ENCODE measurements at places on chromosomes 1 and 21. TPM values are rescaled to one million over a fixed set of nuclear protein-coding genes. Genes with fewer than 3 reads are reported as not detected.

GRCh38 chr1:180228648-180229482 lies 1.2 kb upstream of the LHX4 start:
- H3K4me1 ChIP-seq, result peaks cover 48% of the 10 kb centered on the region
- peaks cover 10% of the 10 kb centered on the region for H3K27me3 ChIP-seq
- H3K4me3 ChIP-seq, result peak overlapping the region; percentile 58
- no peak overlapping the region for H3K27ac ChIP-seq
- H3K36me3 ChIP-seq, result no peaks in the 10 kb centered on the region
- DNase-seq, result no peak

DNA sequence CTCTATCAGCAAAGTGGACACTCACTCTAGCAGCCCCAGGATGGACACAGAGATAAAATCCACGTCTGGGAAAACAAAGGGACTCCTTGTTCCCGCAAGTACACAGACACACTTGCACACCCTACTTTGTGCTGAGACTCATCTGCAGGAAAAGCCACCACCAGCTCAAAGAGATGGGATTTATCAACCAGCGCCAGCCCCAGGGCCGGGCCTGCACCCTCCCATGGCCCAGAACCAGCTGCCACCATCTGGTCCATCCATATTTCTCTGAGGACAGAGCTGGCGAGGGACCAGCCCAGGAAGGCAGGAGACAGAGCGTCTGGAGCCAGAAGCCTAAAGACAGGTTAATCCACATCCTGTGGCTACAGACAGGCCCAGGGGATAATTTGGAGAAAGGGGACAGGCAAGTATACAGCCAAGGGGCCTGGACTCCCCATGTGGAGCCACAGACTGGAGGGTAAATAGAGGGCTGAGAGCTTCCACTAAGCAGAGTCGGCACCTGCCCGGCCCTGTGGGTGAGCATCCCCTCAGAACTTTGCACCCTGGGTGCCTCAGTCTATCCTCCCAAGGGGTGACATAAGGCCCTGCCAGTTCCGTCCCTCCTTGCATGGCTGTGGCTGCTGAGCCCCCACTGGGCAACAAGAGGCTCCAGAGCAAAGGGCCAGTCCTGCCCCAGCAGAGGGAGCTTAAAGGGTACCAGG lies 233.9 kb downstream of the PTPRU start:
- DNase-seq, result no peak
- H3K27ac ChIP-seq, result no peak overlapping the region
- no peaks in the 10 kb centered on the region for H3K36me3 ChIP-seq
- no peak overlapping the region for H3K4me3 ChIP-seq

GRCh38 chr1:33460144-33460543 lies 12.3 kb upstream of the ZSCAN20 start:
- H3K36me3 ChIP-seq, result no peaks in the 10 kb centered on the region
- H3K4me1 ChIP-seq, result peaks cover 61% of the 10 kb centered on the region
- H3K4me3 ChIP-seq, result no peak overlapping the region
- H3K27me3 ChIP-seq, result no peaks in the 10 kb centered on the region

- no peak overlapping the region for H3K4me3 ChIP-seq
- no peak for DNase-seq
- H3K36me3 ChIP-seq, result no peaks in the 10 kb centered on the region
- H3K27me3 ChIP-seq, result no peaks in the 10 kb centered on the region
- peaks cover 8% of the 10 kb centered on the region for H3K4me1 ChIP-seq
Measured at GRCh38 chr1:48540587-48540986, 68.6 kb upstream of the SPATA6 start.

GRCh38 chr21:42677339-42678321 lies 24.2 kb downstream of the PDE9A start:
- peaks cover 53% of the 10 kb centered on the region for H3K4me1 ChIP-seq
- no peak overlapping the region for H3K27ac ChIP-seq
- no peaks in the 10 kb centered on the region for H3K36me3 ChIP-seq
- no peaks in the 10 kb centered on the region for H3K27me3 ChIP-seq

DNA sequence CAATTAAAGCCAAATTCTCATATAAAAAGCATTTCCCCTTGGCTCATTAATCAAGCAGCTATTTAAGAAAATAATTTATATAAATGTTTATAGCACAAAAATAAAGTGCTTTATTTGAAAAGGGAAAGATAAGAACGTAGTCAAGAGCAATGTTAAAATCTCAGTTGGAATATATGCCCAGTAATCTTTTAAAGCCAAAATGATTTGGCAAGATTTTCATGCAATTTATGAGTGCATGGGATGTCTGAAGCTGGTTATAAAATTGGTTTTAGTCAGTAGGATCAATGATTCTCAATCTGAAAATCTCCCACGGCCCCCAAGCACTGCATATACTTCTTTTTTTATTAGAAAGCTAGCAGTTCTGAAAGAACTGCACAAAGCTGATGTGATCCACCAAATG lies 188.8 kb downstream of the RERE start:
- no peak for DNase-seq
- H3K4me1 ChIP-seq, result peaks cover 71% of the 10 kb centered on the region
- H3K27me3 ChIP-seq, result peaks cover 4% of the 10 kb centered on the region
- no peaks in the 10 kb centered on the region for H3K36me3 ChIP-seq
- H3K27ac ChIP-seq, result no peak overlapping the region

DNA sequence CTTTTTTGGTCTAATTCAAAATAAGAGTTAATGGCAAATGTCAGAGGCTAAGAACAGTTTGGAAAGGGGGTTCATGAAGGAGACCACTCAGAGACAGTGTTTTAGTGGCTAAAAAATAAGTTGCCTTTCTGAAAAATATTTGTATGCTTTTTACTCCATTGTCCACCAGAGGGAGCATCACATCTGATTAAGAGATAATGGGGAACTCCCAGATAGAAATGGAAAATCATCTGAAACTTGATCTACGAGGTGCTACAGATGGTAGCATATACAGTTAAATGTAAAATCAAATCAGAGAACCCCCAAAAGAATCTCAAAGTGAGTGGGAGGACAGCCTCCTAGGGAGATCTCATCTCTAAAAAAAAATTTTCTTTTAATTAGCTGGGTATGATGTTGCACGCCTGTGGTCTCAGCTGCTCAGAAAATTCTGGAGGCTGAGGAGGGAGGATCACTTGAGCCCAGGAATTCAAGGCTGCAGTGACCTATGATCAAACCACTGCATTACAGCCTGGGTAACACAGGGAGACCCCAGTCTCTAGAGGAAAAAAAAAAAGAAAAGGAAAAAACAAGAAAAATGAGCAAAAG lies 9.7 kb downstream of the SMYD3 start:
- no peak for DNase-seq
- no peak overlapping the region for H3K4me3 ChIP-seq
- no peaks in the 10 kb centered on the region for H3K27me3 ChIP-seq
- no peak overlapping the region for H3K27ac ChIP-seq

DNA sequence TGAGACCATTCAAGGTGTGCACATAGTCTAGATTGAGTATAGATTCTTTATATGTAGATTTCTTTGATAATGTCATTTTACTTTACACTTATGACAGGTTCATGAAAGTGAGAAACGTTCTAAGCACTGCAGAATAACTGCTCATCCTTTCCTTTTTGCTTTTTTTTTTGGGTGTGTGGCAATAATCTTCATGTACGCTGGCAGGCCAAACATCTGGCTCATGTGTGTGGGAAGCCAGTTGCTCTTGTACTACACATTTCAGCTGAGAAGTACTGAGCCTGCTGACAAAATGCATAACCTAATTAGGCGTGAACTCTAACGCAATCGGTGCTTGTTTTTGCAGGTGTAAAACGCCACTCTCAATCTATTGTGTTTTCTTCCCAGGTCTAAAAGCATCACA lies 350.8 kb upstream of the KAZN start:
- H3K4me1 ChIP-seq, result no peaks in the 10 kb centered on the region
- H3K27ac ChIP-seq, result no peak overlapping the region
- H3K27me3 ChIP-seq, result no peaks in the 10 kb centered on the region
- no peak overlapping the region for H3K4me3 ChIP-seq

- no peaks in the 10 kb centered on the region for H3K36me3 ChIP-seq
- no peaks in the 10 kb centered on the region for H3K27me3 ChIP-seq
- H3K4me1 ChIP-seq, result no peaks in the 10 kb centered on the region
- no peak overlapping the region for H3K4me3 ChIP-seq
Measured at GRCh38 chr1:221822591-221822990, 80.7 kb upstream of the DUSP10 start.

TRABD2B gene
- 4.2 TPM for total RNA-seq

Measured in esophagus muscularis mucosa (tissue), 4 donors.